ENCODE measurements at places on chromosomes 1 and 21.

GRCh38 chr1:13926556-13926955 lies 226.6 kb downstream of the PRDM2 start:
- DNase-seq: no peak

GRCh38 chr1:18099026-18099425 lies 8.6 kb upstream of the IGSF21 start:
- no peak for DNase-seq

DNA sequence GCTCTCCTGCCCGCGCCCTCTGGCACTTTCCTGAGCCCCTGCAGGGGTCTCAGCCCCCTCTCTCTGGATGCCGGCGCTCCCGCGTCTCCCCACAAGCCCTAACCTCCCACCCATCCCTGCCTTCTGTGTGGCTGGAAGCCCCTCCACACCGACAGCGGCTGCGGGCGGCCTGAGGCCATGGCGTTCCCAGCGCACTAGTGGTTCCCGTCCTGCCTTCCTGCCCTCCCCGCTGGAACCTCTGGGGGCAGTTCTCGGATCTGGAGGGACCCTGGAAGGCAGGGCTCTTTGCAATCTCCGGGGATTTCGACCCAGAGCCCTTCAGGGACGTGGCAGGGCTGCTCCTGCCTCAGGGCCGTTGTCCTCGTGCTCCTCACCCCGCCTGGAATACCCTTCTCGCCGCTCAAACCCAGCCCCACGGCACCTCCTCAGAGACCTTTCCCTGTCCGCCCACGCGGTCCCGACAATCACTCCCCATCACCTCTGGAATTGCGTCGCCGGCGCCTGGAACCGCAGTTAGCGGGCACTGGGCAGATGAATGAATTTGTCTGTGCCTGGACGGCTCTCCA lies 493 bp upstream of the ESPN start:
- DNase-seq: no peak

- no peak for DNase-seq
These were observed 82.5 kb downstream of the C4BPA start for GRCh38 chr1:207186503-207186902.

GRCh38 chr1:205226868-205227583 lies 720 bp upstream of the TMCC2 start:
- DNase-seq: no peak

DNA sequence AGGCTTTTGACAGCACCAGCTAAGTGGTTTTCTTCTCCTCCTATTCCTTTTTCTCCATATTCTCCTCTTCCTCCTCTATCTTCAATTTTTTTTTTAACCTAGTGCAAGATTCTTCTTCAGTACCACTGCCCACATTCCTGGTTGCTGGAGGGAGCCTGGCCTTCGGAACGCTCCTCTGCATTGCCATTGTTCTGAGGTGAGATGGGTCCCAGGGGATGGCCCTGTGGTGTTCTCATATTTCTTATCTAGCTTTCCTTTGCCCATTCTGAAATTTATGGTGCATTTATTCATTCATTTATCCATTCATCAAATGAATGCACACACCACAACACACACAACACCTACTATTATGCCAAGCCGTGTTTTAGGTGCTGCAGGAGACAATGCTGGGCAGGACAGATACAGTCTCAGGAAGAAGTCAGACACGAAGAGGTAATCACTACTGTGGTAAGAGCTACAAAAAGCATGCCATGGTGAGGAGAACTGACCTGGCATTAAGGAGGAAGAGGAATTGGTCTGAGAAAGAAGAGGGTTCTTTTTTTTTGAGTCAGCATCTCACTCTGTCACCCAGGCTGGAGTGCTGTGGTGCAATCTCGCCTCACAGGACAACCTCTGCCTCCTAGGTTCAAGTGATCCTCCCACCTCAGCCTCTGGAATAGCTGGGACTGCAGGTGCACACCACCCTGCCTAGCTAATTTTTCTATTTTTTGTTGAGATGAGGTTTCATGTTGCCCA lies 47.5 kb upstream of the TDRD10 start:
- no peak for DNase-seq

DNA sequence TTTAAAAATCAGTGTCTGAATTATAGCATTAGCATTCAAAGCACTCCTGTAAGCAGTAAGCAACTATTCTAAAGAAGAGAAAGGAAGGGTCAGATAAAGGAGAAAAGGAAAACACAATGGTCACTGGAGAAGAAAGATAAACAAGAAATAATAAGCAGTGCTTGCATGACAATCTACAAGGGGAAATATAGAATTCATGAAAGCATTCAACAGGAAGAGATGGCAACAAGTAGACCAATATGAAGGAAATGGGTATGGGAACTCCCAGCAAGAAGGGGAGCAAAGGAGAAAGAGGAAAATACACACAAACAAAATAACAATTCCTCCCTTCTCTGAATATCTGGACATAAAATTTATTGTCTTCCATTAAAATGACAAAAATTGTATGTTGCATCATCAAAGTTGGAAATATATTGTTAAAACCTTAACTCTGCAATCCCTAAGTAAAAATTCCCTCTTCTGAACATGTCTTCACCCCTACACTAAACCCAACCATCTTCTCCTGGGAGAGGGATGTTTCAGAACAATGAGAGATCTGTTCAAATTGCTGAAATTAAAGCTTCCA lies 206.3 kb upstream of the SAMSN1 start:
- no peak for DNase-seq

GRCh38 chr1:89213347-89213746 lies 14.6 kb upstream of the GBP4 start:
- no peak for DNase-seq

DNA sequence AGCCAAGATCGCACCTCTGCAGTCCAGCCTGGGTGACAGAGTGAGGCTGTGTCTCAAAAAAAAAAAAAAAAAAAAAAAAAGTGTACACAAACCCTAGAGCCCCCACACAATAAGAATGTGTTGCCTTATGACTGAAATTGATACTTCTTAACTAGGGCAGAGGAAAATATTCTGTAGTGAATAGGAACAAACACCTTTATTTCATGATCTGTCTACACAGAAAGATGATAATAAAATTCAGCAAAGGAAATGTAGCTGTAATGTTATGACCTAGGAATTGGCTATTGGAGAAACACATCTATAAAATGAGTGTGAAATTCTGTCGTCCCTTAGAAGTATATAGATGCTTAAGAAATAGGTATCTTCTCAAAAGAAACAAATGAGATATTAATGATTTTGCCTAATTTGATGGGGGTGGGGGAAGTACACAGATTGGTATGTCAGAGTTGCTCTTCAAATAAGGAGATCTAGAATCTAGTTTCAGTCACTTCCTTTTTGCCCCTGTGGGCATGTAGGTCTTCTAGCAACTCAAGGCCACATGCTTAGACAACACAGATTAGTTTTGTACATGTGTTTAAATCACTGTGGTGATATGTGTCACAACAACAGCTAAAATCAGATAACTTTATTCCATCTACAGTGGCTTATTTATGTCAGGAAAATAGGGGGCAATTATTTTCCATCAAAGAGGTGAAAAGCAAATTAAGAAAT lies 10.7 kb upstream of the GPR25 start:
- no peak for DNase-seq

GRCh38 chr1:202576816-202577215 lies 133.4 kb downstream of the SYT2 start:
- DNase-seq: no peak

DNA sequence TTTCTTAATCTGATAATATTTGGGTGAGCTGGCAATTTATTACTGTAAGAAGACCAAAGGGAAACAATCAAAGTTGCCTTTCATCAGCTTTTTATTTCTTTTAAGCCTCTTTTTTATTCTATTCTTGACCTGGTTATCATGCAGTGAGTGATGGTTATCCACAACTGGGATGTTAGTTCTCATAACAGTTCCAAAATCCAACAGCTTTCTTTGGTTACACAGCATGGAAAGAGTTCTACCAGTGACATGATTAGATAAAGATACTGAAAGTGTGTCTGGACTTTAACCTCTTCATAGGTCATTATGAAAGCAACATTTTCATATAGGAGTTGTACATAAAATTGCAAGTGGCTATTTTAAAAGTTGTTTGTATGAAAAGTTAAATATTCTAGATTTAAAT lies 163.0 kb downstream of the SYT2 start:
- DNase-seq: no peak

DNA sequence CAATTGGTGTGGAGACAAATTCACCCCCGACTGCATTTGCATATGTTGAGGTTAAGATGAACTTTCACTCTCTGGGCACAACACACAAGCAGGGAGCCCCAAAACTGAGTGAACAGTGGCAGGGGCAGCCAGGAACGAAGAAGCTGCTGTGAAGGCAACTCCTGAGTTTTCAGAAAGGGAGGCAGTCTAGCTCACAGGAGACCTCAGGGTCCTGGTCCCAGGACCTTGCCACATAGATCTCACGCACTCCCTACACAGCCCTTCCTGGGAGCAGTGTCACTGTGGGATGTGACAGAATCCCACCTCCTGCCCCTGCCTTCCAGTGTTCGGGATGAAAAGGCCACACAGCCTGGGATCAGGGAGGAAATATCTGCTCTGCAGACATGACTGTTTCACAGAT lies 60.9 kb downstream of the KCND3 start:
- no peak for DNase-seq

- DNase-seq: no peak
These were observed 203.0 kb downstream of the TOMM20 start for GRCh38 chr1:234925440-234926263.

- DNase-seq: no peak
These were observed 377.8 kb downstream of the MATN1 start for GRCh38 chr1:30345491-30346130.

DNA sequence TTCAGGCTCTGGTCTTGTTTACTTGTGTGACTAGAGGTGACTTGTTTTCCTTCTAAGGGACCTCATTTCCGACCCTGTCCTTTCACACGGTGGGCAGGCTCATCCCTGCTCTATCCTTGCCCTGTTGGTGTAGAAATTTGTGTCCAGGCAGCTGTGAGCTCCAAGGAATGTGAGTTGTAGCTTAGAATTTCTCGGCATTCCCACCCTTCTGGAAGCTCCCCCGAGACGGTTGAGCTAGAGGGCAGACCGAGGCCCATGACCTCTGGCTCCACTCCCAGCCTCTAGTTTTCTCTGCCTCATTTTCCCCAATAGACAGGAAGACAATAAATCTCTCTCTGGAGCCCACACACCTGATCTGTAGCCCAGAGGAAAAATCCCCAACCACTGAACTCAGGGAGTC lies 100.9 kb downstream of the NAV1 start:
- no peak for DNase-seq

- no peak for DNase-seq
These were observed 48.9 kb upstream of the MROH9 start for GRCh38 chr1:170886460-170886859.

GRCh38 chr1:224619209-224619608 lies 3.1 kb downstream of the CNIH3 start:
- DNase-seq: no peak

- no peak for DNase-seq
These were observed 104.8 kb downstream of the PSMG1 start for GRCh38 chr21:39078322-39079065.

GRCh38 chr21:29301691-29302090 lies 3.0 kb downstream of the BACH1 start:
- no peak for DNase-seq

GRCh38 chr1:198788561-198789064 lies 149.8 kb downstream of the PTPRC start:
- DNase-seq: no peak

DNA sequence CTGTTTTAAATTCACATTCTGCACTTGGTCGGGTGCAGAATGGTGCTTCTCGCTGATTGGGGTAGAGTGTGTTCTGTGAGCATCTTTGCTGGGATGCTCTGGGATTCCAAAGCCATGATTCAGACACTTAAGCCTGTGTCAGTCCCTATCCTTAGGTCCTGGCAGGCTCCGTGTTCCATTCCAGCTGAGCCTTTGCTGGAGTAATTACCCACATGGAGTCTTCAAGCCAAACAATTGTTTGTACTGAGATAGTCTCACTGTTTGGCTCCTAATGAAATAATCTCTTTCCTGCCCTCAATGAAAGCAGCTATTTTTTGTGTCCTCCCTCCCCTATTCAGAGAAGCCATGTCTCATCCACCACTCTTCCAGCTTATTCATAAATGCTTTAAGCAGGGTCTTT lies 18.7 kb downstream of the SMAP2 start:
- no peak for DNase-seq

DNA sequence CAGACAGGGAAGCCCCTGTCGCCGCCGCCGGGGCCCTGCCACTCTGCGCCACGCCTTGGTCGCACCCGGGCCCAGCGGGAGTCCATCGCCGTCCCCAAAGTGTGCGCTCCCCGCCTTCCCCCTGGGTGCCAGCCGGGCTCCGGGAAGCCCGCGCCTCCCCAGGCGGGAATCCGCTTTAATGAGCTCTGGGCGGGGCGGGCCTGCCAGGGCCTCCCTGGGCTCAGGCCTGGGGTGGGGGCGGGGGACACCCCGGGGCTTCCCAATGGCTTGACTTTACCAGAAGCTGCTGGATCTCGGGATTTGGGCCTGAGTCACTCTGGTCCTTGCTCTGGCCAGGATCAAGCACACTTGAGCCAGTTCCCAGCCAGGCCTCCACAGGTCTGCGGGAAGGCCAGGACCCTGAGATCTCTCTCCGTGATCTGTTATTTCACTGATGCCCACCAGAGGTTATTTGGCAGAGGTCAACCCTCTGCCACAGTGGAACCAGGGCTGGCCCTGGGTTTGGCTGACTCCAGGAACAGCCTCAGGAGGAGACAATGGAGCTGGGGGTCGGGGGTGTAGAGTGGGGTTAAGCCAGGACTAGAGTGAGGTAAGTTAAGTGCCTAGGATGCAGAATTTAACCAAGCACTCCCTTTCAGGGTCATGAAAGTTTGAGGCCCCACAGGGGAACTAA lies 178.4 kb upstream of the EDN2 start:
- no peak for DNase-seq

- no peak for DNase-seq
These were observed 2.3 kb downstream of the GART start for GRCh38 chr21:33539616-33540015.

DNA sequence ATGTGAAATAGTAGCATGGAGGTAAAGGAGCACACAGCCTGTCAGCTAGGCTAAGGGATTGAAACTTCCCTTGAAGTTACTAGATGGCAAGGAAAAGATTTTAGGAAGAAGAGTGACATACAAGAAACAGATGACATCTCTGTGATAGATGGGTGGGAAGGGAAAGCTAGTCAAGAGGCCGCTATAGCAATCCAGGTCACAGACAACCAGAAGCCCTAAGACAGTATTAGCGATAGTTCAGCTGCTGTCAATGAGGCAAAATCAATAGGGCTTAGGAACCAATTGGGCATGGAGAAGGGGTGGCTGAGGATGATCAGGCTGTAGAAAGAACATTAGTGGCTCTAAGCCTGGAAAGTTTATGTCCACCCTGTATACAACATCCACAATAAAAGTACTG lies 111.1 kb downstream of the GLUL start:
- DNase-seq: no peak

DNA sequence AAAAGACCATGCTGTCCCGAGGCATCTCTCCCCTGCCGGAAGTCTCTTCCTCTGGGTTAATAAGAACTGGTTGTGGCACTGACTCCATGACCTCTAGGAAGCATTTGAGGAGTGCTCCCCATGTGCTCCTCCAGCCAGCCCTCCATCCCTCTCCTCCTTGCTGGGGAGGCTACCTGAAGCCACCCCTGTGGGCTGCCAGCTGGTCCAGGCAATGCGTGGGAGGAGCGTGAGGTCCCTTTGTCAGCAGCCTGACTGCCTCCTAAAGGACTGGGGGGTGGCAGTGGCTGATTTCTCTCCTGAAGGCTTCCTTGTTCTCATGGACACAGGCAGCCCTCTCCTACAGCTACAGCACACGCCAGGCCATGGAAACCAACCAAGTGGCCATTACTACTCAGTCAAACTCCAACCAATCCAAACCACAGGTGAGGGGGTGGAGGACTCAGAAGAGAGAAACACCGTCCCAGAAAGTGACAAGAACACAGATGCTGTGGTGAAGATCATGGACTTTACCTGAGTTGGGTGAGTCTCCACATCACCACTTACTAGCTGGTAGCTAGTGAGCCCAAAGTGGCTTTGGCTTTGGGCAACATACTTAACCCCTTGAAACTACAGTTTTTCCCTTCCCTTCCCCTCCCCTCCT lies 35.2 kb downstream of the NENF start:
- DNase-seq: no peak
